Activated T-helper 17 cell treated with anti-CD3 and anti-CD28 coated beads, Interleukin-2, amount 50 U/mL, for 72 hours (primary cell): ENCODE measurements at places on chromosomes 1 and 21. TPM values are rescaled to one million over a fixed set of nuclear protein-coding genes. Genes with fewer than 3 reads are reported as not detected.

Gene WDR64
- total RNA-seq: not detected

Gene TLCD4
- total RNA-seq: 0.48 TPM

GRCh38 chr1:222750651-222751050, 13.6 kb downstream of the FAM177B start:
- ATAC-seq: no peak

DNA sequence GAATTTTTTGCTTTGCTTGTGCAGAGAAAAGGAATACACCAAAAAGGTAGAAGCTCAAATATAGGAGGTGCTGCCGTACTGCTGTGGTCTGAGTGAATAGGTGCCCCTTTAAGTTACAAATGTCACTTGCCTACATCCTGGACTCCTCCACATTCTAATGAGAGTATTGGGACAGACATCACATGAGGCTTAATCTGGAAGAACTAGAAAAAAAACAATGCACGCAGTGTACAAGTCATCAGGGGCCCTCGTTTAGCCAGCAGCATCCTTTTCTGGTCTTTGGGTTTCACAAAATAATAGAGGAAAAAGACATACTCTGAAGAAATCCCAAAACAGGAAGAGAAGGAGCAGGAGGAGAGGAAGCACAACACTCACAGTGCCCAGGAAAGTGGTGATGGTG, 89.3 kb downstream of the SLC44A5 start:
- no peak for ATAC-seq

DNA sequence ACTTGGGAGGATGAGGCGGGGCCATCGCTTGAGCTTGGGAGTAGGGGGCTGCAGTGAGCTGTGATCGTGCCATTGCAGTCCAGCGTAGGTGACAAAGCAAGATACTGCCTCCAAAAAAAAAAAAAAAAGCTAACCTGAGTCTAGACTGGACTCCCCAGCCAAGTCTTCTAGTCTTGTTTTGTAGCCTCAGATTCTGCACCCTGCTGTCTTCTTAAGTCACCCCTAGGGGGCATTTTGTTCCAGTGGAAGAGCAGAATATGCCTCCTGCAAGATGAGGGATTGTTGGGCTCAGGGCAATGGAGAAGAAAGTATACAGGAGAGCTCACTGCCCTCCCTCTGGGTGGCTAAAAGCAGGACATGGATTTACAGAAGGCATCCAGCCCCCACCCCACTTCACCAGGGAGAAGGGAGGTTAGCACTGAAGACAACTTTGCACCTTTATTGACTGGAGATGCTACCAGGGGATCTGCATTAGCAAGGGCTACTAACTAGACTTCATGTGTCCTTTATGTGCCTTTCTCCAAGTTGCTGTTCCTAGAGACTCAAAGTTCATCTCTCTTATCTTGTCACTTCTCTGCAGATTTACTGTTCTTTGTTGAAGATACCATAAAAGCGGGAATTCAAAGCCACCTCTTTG, 15.3 kb upstream of the RNF187 start:
- ATAC-seq: peak; percentile 71

DNA sequence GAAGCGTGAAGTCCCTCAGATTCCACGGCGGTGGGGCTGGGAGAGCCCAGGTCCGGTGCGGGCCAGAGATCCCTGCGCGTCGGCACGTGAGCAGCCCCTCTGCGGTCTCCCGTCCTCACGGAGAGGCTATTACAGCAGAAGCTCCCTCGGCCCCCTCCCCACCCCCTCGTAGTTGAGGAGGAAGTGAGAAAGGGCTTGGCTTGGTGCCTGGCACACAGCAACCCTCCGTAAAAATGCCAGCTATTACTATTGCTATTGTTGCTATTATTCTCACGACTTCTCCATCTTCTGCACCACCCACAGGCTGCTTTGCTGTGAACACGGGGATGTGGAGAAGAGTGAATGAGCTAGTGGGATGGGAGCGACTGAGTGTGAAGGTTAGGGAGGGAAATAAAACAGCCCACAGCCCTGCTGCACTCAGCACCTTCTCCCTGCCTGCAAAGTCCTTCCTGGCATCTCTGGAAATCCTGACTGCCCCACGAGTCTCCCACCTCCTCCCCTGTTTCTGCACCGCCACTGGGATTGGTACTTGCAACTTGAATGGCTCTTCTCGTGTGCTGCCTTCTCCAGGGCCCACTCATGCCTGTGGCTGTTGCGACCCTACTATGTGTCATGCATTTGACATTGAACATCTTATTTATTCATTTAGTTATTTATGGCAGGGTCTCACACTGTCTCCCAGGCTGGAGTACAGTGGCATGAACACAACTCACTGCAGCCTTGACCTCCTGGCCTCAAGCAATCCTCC, 26.6 kb downstream of the ZBTB18 start:
- ATAC-seq: no peak

DNA sequence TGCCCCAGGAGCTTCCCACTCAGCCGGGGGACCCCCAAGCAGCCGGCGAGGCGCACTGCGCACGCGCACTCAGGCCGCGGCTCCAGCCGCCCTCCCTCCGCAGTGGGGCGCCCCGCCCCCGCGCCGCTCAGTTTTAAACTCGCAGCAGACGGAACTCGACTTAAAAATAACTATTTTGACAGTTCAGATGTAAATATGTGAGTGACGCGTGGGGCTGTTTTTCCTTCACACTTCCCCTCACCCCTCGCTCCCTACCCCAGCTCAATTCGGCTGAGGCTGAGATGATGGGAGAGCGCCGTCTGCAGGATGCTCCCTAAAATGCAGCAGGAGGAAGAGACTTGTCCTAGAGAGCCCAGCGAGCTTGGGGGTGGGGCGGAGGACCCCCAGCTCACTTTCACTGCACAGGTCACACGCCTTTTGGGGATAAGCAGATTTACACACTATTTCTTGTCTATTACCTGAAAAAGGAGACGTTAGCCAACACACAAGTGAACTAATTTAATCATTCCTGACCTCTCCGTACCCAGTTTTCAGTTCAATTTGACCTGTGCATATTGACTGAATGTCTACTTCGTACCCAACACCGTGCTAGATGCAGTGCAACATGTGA, 8.9 kb upstream of the LEMD1 start:
- peak; percentile 70 for ATAC-seq

DNA sequence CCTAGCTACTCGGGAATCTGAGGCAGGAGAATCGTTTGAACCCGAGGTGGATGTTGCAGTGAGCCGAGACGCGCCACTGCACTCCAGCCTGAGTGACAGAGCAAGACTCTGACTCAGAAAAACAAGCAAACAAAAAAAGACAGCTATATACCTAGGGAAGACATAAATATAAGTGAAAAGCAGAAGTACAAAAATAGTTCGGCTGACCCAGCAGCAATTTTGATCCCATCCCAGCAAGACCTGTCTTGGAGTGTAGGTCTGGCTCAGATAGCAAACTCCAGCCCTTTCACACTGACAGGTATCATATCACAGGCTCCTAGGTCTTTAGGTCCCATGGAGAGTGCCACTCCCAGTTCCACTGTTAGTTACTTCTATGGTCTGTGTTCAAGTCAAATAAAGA, 14.6 kb downstream of the MTX1 start:
- no peak for ATAC-seq

- ATAC-seq: peak; percentile 70
Observed at GRCh38 chr1:110879758-110880606, 7.0 kb downstream of the CD53 start.

DNA sequence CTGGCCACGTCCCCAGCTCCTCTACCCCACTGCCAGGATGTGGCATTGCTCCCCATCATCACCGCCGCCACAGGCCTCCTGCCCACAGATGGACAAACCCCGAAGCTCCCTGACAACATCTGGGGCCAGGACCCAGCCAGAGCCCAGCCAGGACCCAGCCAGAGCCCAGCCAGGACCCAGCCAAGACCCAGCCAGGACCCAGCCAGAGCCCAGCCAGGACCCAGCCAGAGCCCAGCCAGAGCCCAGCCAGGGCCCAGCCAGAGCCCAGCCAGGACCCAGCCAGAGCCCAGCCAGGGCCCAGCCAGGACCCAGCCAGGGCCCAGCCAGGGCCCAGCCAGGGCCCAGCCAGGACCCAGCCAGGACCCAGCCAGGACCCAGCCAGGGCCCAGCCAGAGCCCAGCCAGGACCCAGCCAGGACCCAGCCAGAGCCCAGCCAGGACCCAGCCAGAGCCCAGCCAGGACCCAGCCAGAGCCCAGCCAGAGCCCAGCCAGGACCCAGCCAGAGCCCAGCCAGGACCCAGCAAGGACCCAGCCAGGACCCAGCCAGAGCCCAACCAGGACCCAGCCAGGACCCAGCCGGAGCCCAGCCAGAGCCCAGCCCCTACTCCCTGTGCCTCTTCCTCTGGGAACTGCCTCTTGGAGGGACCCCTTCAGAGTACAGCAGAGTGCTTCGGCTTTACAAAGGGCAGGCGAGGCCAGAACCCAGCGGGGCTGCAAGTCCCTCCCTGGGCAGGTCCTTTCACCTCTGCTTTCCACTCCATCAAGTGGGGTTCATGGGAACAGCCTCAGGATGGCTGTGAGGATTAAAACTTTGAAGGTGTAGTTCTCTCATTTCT, 43.7 kb downstream of the DISP3 start:
- ATAC-seq: no peak

DNA sequence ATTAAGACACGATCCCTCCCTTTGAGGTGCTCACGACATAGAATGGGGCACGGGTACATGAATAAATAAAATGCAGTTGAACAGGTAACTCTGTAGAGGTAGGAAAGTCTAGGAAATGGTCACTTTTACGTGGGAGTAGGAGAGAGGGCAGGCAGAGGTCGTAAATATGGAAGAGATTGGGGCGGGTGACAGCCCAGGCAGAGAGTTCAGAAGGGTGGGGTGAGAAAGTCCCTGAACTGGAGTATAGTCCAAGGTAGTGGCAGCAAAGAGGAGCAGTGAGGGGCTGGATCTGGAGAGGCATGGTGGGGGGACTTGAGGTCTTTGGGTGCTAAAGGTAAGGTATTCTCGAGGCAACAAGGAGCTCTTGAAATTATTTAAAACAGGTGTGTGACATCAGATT, 147.9 kb downstream of the C1orf21 start:
- no peak for ATAC-seq
